GM10248 (cell line): ENCODE measurements at places on chromosomes 7 and 10.

- DNase-seq, result no peak
These were observed 6.9 kb downstream of the ABCB8 start for GRCh38 chr7:151035026-151035717.

DNA sequence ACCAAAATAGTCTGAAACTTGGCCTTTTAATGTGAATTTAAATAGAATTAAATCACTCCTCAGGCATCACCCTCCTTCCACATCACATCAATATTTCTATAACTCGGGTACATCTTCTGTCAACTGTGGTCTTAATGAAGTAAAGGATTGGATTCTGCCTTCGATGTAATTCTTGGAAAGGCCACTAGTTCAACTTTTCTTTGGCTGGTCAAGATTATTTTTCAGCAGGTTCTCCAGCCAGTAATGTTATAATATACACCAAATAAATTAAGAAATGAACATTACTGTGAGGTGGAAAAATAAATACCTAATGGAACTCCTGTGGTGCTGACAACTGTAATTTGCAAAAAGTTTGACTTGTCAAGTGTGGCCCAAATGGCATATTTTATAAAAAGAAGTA lies 9.7 kb upstream of the SLC16A9 start:
- no peak for DNase-seq

DNA sequence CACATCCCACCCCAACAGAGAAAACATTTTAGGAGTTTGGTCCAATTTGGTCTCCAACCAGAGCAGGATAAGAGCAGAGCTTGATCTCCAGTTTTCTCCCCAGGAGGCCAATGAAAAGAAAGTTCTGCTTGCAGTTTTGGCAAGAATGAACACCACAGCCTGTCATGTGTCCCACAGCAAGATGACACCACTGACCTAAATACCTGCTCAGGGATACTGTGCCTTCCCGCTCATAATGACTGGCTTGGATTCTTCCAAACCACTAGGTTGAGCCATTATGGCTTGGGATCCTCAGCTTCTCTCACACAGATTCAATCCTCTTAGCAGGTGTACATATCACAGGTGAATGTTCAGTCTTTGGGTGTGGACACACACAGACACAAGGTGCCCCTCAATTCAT lies 53.3 kb downstream of the C10orf90 start:
- DNase-seq, result no peak

- no peak for DNase-seq
These were observed 10.3 kb upstream of the H2AZ2 start for GRCh38 chr7:44858161-44858560.

GRCh38 chr10:77420947-77421523 lies 216.6 kb downstream of the KCNMA1 start:
- DNase-seq, result no peak

DNA sequence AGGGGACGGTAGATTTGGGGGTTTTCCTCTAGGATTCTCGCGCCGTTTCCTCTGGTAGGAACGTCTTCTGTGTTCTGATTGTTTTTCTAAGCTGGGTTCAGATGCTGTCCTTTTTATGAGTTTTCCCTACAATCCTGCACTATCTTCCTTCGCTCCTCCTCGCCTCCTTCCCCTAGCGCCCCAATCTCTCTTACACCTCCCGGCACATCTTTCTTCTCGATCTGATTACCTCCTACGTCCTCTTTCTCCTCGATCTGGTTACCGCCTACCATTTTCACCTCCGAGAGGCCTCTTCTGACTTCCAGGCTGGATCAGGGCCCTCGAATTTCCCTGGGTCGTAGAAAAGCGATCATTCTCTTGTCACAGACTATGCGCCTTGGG lies 413 bp downstream of the BUD31 start:
- no peak for DNase-seq

GRCh38 chr10:65571011-65571570 lies 1354.7 kb upstream of the LRRTM3 start:
- DNase-seq, result no peak

DNA sequence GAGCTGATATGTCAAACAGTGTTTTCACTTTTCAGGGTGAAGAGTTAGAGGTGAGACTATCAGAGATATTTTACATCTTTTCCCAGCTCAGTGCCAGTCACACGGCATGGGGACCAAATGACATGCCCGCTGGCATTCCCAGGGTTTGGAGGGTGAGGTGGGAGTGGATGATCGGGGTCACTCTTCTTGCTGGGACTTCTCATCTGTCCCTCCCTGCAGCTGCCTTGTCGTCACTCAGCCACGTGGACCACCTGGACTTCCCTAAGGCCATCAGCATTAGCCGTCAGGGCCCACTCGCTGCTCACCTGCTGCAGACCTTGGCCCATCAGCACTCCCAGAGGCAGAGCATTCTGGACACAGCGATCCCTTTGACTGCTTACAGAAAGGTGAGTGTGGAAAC lies 301.8 kb downstream of the DNAJB6 start:
- no peak for DNase-seq

DNA sequence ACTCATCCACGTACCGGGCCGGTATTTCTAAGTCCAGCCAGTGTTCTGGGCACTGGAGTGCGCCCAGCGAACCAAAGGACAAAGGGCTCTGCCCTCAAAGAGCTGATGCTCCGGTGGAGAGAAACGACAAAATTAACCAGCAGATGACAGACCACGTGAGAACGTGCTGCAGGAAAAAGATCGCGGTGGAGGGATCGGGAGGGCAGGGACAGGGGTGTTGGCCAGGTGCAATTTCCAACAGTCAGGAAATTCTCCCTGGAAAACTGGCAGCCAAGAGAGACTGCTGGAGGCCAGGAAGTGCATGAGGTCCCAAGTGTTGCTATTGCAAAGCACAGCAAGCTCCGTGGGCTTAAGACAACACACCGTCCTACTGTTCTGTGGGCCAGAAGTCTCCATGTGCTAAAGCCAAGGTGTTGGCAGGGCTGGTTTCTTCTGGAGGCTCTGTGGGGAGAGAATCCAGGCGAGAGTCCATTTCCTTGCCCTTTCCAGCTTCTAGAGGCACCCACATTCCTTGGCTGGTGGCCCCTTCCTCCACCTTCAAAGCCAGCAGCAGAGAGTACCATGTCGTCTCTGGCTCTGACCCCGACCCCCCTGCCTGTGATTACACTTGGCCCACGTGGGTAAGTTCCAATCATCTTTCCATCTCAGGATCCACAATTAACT lies 21.3 kb upstream of the AMZ1 start:
- DNase-seq, result no peak

DNA sequence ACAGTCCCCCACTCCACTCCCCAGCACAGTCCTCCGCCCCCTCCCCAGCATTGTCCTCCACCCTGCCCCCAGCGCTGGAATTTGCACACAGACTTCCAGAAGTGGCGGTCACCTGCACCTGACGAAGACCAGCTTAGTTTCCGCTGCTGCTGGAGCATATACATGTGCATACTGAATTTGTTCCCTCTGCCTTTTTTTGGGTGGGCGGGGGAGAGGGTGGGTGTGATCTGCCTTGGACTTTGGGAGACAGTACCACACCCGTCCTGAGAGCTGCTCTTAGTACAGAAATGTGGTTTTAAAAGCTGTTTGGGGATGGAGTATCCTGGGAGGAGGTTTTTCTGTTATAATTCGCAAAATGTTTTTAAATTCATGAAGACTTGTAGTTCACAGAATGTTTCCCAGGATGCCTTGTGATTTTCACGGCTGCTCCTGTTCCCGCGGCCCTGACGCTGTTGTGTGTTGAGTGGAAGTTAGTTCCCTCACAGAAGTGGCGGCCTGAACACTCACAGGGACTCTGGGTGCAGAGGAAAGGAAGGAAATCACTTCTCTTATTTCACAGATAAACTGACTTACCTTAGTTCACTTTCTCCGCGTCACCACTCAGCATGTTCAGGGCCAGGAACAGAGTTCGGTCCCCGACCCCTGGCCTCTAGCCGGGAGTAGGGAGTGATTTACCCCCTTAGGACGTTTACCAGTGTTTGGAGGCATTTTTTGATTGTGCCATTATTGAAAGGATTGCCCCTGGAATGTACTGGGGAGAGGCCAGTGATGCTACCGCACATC lies 18.6 kb downstream of the PFKP start:
- DNase-seq, result no peak

DNA sequence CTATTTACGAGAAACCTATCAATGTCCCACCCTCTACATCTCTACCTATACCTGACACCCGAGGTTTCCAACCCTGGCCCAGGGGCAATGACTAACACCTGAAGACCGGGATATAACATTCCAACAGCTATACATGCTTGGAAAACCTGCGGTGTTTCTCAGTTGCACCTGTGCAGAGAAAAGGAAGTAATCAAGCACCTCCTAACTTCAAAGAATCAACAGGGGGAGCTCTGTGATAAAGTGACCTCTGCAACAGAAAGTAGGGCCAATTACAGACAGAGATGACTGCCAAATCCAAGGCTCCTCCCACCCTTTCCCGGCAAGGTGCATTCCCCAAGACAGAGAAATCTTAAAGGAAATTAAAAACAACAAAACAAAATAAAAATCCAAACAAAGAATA lies 41.3 kb downstream of the CCDC6 start:
- DNase-seq, result peak; percentile 37

DNA sequence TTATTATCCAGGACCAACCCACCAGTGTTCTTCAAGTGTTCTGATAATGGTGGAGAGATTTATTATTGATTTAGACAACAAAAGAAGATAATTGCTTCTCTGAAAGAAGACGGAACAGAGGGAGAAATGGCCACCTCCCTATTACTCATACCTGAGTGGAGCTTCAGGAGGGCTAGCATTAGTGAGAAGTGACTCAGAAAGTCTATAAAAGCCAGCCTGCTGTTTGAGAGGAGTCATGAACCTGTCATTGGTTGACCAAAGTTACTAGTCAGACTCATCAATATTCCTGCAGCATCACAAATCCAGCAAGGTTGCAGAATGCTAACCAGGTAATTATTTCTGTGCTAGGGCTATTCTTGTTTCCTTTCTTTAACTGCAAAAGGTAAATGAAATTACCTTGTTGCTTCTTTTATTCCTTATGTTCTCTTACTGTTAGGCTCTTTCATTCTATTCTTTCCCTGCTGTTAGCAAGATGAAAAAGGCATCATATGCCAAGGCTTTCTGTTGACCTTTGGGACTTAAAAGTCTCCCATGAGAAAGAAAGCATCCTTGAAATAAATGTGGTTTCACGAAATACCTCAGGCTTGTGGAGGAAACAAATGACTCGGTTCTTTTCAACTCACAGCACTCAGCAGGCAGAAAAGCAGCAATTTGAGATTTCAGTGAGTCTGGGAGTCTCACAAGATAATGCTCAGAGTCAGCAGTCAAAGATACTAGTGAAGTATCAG lies 256.4 kb upstream of the PHYHIPL start:
- no peak for DNase-seq

- no peak for DNase-seq
These were observed 230.5 kb upstream of the MBL2 start for GRCh38 chr10:53003094-53003493.

GRCh38 chr7:31476941-31477677 lies 36.8 kb upstream of the ITPRID1 start:
- no peak for DNase-seq

DNA sequence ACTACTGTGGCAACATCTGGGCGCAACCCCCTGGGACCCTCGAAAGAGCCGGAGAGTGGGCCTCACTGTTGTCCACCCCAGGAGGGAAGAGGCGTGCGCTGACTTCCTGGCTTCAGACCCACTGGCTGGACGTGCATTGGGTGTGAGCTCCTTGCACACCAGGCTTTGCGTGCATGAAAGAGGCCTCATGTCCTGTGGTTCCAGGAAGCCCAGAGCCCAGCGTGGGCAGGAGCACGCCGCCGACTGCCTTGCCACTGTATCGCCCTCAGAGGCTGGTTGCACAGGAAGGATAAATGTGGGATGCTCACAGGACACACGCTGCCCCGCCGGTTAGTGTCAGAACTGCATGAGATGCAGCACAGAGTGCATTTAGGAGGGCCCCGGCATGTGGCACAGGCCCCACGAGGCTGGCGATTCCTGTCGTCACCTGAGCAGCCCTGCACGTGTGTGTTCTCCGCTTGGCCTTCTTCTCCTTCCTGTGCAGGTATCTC lies 8.5 kb upstream of the JAKMIP3 start:
- no peak for DNase-seq

DNA sequence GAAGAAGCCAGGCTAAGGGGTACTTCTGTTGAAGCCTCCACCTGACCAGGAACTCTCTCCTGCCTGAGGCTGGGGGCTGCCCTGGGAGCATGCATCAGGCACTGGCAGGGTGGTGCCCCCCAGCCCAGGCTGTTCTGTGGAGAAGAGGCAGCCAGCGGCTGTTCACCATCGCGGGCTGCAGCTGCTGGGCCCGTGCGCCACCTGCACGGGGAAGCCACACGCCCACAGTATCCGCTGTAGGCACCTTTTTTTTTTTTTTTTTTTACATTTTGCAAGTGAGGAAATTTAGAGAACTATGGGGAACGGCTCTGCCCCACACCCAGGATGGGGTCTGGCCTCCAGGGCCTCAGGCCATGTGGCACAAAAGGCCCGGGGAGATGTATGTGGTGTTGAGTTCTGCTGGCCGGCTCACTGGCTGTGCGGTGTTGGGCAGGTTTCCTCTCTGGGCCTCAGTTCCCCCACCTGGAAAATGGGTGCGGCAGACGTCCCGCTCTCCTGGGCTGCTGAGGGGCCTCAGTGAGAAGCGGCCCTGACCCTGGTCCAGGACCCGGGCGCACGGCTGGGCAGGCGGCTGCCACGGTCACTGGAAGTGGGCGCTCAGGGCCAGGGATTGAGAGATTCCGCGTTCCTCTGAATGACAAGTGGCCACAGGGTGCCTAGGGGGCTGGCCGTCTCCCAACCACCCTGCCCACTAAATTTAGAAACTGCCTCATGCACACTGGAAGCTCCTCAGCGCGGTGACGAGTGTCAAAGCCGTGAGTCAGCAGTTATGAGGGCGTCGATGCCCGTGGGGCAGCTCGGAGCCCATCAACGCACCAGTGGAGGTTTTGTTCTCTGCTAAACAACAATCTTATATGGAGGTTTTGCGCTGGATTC lies 8.8 kb upstream of the INTS1 start:
- DNase-seq, result peak; percentile 77
